Parietal lobe (tissue), 2 donors: ENCODE measurements at places on chromosomes 5 and 9. TPM values are rescaled to one million over a fixed set of nuclear protein-coding genes. Genes with fewer than 3 reads are reported as not detected.

Gene TLR4
- 4.1 TPM for total RNA-seq

Gene OCLN
- total RNA-seq = 5.0 TPM

Gene BAAT
- total RNA-seq = 0.31 TPM

Gene LCN2
- not detected for total RNA-seq

Gene RORB
- 55.7 TPM for total RNA-seq

Gene SLC6A19
- not detected for total RNA-seq

Gene PCDHB2
- 20.3 TPM for total RNA-seq

Gene ZDHHC11B
- total RNA-seq = 17.5 TPM

Gene CTNNAL1
- 14.7 TPM for total RNA-seq

Gene MYMK
- total RNA-seq = not detected

Gene WDR31
- total RNA-seq = 2.8 TPM

Gene GPR151
- total RNA-seq = under 0.01 TPM

Gene PDLIM7
- total RNA-seq = 9.1 TPM

Gene AGTPBP1
- 316 TPM for total RNA-seq

Gene PKD2L2
- total RNA-seq = not detected

Gene ADCY2
- total RNA-seq = 23.2 TPM

Gene GFI1B
- total RNA-seq = not detected

Gene PPP1R26
- total RNA-seq = 38.8 TPM

Gene FBN2
- total RNA-seq = 8.8 TPM
